ENCODE measurements at places on chromosomes 2 and 18.

DNA sequence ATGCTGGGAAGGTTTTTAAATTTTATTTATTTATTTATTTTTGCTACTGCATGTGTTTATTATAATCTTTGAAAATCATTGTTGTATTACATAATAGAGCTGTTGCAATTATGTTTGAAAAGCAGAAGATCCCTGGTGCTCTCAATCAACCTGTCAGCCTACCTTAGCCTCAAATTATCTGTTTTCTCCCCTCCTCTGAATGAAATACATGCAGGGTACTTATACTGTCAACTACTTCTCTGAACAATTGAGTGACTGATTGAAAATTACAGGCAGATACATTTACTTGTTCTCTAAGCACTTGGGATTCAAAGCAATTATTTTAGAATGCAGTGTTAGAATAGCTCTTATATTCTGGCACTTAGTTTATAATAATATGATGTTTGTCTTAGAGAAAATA, 8.1 kb downstream of the KYNU start:
- no peak for DNase-seq

GRCh38 chr2:26740346-26740745, 23.7 kb upstream of the SLC35F6 start:
- no peak for DNase-seq

GRCh38 chr2:234771980-234772732, 179.7 kb upstream of the SH3BP4 start:
- DNase-seq: peak; percentile 56

DNA sequence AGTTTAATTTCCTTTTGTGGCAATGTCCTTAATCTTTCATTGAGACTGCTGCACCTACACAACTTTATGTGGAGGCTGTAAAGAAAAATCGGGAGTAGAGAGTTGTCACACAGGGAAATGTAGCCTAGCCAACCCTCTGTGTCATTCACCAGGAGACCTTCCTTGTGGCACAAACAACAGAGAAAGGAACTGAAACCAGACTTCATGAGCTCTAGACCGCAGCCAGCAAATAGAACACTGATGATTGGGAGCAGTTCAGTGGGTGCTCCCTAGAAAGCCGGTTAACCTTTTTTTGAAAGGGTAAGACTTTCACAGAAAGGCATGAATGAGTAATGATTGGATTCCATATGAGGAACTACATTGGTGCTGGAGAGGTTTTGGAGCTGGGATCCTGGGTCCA, 1752.4 kb upstream of the CELF4 start:
- no peak for DNase-seq

DNA sequence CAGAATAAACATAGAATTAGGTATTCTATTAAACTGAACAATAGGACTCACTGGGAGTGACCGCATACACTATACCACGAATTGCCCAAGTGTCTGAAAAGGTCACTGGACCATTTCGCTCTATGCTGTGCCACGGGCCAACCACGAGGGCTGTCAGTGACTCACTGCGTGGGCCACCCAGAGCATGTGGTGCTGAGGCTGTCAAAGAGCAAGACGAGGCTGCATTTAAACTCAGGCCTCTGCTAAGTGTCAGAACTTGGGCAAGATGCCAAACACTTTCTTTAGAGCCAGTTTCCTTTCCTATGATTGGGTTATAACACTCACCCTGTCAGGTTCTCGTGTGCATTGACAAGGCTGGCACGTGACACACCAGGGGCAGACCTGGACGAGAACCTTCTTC, 97.5 kb downstream of the SH3YL1 start:
- no peak for DNase-seq

- DNase-seq: no peak
Measured at GRCh38 chr18:56541340-56541739, 97.1 kb downstream of the TXNL1 start.

DNA sequence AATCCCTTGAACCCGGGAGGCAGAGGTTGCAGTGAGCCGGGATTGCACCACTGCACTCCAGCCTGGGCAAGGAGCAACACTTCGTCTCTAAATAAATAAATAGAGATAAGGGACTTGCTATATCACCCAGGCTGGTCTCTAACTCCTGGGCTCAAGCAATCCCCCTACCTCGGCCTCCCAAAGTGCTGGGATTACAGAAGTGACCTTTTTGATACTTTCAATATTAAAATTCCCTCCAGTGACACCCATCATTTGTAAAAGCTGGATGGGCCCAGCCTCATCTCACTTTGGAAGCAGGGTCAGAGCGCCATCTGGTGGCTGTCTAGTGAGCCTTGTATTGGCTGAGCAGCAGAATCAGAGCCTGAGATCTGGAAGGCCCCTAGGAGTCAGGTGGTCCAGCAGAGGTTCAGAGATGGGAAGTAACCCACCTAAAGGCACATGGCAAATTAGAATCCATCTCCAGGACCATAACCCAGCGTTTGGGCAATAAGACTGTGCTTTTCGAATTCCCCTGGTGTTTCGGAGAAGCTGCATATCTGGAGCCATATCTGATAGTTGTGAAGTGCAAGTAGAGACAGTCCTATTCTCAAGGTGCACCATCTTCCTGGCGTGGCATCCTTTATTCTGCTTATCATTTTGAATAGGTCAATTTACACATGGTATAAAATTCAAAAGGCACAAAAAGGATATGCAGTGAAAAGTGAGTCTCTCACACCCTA, 18.3 kb upstream of the SLC35F6 start:
- DNase-seq: peak; percentile 49

DNA sequence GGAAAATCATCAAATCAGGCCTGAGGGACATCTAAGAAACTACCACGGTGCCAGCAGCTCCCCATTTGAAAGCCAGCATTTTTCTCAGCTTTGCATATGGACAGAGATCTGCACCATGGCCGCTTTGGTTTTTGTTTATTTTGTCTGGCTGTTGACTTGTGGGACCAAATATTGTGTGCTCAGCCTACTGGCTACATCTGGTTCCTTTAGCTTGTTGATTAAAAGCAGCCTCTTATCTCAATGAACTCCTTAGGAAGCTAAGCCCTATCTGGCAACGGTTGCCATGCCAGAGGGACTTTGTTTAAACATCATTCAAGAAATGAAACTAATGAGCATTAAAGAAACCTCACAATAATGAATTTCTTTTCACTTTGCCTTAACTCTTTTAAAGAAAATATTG, 32.4 kb upstream of the CCDC150 start:
- peak; percentile 22 for DNase-seq

GRCh38 chr2:60520151-60520876, 33.1 kb downstream of the BCL11A start:
- DNase-seq: no peak

- DNase-seq: no peak
Measured at GRCh38 chr2:181354626-181355025, 102.6 kb upstream of the ITGA4 start.

DNA sequence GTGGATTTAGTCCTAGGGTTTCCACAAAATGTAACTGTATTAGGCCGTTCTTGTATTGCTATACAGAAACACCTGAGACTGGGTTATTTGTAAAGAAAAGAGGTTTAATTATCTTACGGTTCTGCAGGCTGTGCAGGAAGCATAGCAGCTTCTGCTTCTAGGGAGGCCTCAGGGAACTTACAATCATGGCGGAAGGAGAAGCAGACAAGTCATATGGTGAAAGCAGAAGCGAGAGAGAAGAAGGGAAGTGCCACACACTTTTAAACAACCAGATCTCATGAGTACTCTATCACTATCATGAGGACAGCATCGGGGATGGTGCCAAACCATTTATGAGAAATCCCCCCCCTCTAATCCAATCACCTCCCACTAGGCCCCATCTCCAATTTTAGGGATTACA, 9.5 kb upstream of the CCDC68 start:
- no peak for DNase-seq

DNA sequence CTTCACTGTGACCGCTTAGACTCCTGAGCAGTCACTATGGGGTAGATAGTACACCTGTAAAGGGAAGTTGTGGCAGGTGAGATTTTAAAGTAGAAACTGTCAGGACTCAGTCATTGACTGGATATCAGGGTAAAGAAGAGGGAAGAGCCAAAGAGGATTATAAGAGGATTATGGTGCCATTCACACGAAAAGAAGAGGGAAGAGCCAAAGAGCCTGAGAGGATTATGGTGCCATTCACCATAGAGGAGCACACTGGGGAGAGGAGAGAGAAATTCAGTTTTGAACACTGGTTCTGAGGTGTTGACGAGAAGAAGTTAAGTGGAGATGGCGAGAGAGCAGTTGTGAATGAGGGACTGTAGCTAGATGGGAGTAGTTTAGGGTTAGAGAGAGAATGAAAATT, 16.9 kb upstream of the KCNJ13 start:
- no peak for DNase-seq

- DNase-seq: no peak
Measured at GRCh38 chr2:195595825-195596224, 61.2 kb upstream of the SLC39A10 start.

DNA sequence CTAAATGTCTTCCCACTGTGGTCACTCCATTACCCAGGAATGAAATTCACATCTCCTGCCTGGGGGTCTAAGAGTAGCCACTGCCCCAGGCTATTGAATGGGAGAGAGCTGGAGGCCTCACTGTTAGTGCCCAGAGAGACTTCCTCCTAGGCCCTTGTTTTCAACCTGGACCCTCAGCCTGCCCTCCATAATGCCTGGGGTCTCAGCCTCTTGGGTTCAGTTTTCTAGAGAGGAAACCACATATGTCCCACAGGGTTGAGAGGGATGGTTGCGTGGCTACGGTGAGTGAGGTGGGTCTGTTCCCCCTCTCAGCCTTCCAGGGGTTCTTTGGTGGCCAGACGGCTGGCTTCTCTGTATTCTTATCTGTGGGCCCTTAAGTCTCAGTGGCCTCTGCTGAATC, 43.4 kb downstream of the SPATS2L start:
- DNase-seq: no peak

- DNase-seq: no peak
Measured at GRCh38 chr2:204039298-204039838, 102.8 kb downstream of the ICOS start.

GRCh38 chr2:181892799-181893435, 1.4 kb downstream of the ITPRID2 start:
- DNase-seq: no peak

DNA sequence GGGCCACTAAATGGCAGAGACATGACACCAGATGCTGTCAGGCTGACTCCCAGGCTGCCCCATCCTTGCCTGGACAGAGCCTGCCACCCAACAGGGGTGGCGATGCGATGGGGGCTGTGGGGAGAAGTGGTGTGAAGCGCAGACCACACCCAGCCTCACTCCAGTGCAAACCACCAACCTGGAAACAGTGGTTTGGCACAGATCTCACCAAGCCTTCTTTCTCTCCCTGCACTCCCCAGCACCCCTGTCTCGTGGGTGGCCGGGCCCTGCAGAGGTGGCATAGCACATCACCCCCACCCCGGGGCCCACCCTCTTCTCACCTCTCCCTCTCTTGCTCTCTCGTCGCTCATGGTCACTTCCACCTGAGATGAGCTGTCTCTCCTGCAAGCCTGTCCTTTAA, 32.6 kb downstream of the CIB4 start:
- no peak for DNase-seq

- no peak for DNase-seq
Measured at GRCh38 chr2:84878459-84878858, 2.4 kb downstream of the TRABD2A start.

GRCh38 chr2:150484461-150485021, 2.9 kb downstream of the RND3 start:
- peak; percentile 20 for DNase-seq

GRCh38 chr2:2502201-2502549, 171.1 kb upstream of the MYT1L start:
- no peak for DNase-seq

DNA sequence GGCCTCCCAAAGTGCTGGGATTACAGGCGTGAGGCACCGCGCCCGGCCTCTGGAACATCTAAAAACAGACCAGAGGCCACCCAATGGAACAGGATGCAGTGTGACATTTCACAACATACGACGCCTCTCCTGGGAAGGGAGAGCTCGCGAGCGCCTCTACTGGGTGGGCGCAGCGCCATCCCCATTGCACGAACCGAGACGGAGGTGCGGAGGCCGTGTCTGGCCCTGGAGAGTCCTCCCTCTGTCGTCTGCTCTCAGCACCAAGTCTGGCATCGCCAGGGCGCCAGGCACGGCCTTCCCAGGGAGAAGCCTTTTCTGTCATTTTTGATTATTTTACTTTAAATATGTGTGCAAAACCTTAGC, 9.4 kb upstream of the GBX2 start:
- DNase-seq: peak; percentile 34

- DNase-seq: no peak
Measured at GRCh38 chr2:71552356-71552755, 99.0 kb downstream of the DYSF start.

GRCh38 chr2:153626676-153627075, 148.1 kb upstream of the RPRM start:
- DNase-seq: no peak

GRCh38 chr2:17334300-17334699, 183.9 kb downstream of the RAD51AP2 start:
- no peak for DNase-seq

DNA sequence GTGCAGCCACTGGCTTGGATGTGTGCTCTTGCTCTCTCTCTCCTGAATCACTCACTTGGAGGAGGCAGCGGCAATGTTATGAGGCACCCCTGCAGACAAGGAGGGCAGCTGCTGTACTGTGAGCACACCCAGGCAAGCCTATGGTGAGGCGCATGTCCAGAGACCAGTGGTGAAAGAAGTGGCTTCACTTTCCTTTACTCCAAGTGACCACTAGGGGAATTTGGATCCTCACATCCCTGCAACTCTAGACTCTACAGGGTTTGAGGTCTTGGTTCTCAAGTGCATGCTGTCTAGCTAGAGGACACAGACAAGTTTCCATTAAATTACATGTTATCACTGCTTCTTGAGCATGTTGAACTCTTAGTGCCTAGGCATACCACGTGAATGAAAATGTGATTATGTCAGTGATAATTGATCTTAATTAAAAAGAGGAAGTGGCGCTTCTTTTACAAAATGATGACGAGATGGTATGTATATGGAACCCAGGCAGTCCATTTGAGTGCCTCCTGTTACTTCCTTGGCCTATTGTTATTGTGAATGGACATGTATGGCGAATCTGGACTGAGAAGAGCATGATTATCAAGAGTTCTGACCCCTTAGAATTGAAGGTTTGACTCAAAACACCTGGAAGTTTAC, 181.0 kb upstream of the CDH2 start:
- DNase-seq: no peak

DNA sequence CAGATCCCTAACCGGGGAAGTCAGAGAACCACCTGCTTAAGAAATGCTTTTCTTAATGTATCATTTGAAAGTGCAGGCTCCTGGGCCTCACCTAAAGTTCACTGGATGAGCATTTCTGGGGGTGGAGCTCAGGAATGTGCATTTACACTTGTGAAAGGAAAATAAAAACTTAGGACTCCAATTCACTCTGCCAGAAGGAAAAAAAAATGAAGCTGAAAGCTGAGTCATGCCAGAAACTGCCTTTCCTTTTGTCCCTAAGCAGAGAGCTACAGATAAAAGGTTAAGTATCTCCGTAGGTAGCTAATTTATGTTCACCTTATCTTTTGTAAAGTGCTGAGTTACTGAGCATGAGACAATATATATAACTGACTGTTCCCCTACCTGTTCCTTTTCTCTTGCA, 229.5 kb upstream of the MEX3C start:
- no peak for DNase-seq

GRCh38 chr2:128196026-128196425, 105.0 kb downstream of the UGGT1 start:
- no peak for DNase-seq

GRCh38 chr2:199575416-199575815, 117.7 kb upstream of the SATB2 start:
- DNase-seq: no peak
